HT1080 (cell line): ENCODE measurements at places on chromosomes 7 and 10.

- DNase-seq: no peak
Observed at GRCh38 chr7:36599645-36600313, 124.5 kb downstream of the AOAH start.

GRCh38 chr10:293636-294035 is 158.4 kb downstream of the ZMYND11 start:
- DNase-seq: no peak

DNA sequence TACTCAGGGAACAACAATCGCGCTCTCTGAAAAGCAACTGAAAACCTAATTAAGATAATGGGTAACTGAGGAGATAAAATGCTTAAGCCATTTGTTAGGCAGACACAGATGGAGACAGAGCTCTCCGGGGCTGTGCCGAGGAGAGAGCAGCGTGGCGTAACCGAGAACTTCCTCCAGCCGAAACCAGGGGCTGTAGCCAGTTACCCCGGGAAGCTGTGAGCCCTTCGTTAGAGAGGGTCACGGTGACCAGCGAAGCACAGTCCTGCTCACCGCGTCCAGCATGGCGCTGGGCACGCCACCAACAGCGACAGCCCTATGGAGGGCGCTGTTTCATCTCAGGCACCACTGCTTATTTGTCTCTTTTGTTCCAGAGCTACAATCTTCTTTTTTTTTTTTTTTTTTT is 16.1 kb downstream of the PAPOLB start:
- no peak for DNase-seq

DNA sequence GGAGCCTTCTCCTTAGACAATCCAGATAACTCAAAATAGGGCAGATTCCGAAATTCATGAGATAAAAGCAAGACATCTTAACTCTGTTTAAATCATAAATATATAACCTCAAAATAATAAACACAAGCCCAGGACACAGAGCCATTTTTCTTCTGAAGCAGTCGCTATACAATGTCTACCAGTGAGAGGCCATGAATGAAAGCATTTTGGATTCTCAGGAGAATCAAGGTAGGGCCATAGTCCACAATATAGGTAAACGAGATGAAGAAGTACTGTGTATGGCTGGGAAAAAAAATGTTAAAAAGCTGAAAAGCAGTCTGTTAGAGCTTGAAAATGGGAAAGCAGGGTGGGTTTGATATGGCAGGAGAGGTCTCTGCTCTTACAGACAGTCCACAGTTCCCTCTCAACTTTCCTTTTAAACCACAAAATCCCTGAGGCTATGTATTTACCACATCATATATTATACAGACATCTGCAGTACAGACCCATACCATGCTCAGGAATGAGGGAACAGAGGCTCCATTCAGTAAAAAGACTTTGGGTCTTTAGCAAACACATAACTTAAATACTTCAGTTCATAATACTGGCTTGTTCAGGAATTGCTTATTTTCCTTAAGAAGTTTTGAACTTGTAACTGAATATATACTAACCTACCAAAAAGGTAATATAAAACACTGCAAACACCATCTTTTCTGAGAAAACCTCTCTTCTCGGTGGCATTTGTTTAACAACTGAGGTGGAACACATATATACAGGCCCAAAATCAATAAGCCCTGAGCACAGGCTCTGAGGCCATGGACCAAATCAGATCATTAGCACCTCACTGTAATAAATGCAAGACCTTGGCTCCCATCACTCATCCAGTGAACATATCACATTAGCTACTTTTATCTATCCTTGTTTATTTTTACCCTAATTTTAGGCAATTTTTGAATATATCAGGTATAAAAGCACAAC is 109.3 kb downstream of the SORBS1 start:
- DNase-seq: peak; percentile 20

GRCh38 chr7:27129729-27130539 is 623 bp downstream of the HOXA4 start:
- no peak for DNase-seq

- DNase-seq: peak; percentile 68
Observed at GRCh38 chr7:105388356-105389087, at the start of gene SRPK2. Gene SRPK2, minus strand, starts transcription at chr7:105388921.

DNA sequence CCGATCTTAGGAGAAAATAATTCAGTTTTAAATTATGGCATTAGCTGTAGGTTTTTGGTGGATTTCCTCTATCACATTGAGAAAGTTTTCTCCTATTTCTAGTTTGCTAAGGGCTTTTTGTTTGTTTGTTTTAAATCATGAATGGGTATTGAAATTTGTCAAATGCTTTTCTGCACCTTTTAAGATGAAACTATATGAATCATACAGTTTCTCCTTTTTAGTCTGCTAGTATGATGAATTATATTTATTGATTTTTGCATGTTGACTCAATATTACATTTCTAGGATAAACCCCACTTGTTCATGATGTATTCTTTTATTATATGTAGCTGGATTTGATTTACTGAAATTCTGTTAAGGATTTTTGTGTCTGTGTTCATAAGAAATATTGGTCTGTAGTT is 70.3 kb upstream of the PIP4K2A start:
- no peak for DNase-seq

DNA sequence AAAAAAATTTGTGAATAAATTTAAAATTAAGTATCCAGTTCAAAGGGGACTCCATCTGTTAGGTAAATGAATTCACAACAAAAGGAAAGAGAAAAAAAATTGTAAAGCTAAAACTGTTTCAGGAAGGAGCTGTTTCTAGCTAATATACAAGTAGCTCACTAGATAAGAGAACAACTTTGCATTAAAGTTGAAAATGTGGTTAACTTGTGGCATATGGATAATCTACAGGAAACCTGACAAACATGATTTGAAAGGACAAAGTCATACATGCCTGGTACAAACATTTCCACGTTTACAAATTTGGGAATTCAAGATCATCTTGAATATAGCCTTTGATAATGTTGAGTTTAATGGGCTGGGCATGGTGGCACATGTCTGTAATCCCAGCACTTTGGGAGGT is 8.9 kb downstream of the NT5C3A start:
- DNase-seq: no peak

- no peak for DNase-seq
Observed at GRCh38 chr7:99729486-99730237, 5.3 kb downstream of the CYP3A7 start.

DNA sequence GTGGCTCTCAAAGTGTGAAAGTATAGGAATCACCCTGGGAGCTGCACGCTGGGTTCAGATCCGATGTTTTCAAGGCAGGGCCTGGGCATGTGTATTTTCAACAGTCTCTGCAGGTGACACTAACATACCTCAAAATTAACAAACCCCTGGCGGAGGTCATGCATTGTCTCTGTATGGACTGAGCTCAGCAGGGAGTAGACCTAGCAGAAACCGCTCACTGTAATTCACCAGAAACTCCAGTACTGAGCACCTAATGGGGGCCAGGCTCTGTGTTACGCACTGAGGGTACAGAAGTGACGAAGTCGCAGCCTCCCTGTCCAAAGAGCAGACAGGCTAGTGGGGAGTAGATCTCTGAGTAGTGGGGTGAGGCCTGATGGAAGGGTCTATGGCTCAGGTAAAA is 5.6 kb downstream of the STRA8 start:
- DNase-seq: no peak

- DNase-seq: no peak
Observed at GRCh38 chr7:105055084-105055483, 41.1 kb downstream of the KMT2E start.

GRCh38 chr7:100567031-100567730 is 6.5 kb downstream of the SAP25 start:
- peak; percentile 69 for DNase-seq

DNA sequence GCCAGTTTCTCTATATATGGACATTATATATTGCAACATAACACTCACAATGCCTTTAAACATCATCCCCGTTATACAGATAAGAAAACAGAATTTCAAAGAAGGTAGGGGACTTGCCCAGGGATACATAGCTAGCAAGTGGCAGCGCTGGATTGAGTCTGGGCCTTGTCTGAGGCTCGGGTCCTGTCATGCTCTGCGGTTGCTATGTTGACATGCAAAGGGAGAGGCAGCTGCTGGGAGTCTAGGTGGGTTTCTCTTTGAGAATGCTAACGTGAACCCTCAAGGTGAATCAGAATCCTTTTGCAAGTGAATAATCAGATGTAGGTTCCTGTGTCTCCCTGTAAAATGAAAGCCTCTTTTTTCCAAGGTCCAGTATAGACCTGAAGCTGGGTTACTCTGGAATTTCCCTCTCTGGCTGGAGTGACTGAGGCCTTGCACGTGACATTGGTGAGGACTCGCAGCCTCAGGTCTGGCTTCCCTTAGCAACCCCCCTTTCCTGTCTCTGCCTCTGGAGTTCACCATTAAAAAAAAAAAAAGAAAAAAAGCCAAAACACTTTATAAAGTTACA is 38.9 kb downstream of the TCF7L2 start:
- DNase-seq: no peak

DNA sequence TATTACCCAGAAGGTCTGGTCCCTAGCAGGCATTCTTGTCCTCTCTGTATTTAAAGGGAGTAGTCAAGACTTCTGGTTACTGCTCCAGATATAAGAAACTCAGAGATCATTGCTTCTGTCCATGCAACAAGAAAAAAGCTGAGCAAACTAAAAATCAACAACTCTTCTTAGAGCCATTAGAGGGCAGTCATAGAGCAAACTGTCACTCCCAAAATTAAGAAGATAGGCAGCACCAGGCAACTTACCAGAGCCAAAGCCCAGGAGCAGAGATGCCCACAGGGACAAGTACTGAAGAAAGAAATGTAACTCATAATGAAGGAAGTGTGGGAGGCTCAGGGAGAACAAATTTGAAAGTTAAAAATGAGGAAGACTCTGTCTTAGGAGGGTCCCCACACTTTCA is 472.9 kb upstream of the COBL start:
- DNase-seq: no peak

DNA sequence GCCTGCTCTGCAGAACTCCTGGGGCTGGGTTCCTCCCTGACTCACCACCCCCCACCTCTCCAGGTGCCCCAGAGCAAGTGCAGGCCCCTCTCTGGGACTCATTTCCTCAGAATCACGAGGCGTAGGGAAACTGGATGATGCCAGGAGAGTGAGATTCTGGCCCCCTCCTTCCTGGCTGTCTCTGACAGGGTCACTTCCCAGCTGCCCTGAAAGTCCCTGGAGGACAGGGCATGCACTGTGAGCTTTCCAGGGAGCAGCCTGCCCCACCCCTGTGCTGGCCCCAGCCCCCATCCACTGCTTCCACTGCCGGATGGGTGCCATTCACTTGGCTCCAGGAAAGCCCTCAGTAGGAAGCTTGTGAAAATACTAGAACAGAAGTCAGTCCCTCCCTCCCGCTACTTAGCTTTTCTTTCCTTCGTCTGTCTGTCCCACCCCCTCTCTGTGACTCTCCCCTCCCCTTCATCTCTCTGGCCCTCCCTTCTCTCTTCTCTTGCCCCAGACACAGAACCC is 10.4 kb downstream of the TACR2 start:
- DNase-seq: no peak
